ENCODE measurements at places on chromosomes 1 and 21.

DNA sequence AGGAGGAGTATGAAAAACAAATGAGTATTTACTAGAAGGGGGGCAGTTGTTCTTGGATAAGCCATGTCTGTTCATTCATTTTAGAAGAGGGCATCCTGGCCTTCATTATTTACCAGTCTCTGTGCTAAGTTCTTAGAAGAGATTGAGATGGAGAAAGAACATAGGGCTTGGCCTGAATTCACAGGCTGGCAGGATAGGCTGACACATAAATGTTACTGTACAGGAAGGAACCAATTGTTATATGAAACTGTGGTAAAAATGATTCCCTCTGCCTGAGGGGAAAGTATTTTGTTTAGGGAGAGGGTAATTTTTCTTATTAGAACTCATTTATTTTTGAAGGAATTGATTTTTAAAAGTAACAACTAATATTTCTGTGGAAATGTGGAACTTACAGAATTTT is 99.5 kb downstream of the MAN1A2 start:
- no peak for DNase-seq

DNA sequence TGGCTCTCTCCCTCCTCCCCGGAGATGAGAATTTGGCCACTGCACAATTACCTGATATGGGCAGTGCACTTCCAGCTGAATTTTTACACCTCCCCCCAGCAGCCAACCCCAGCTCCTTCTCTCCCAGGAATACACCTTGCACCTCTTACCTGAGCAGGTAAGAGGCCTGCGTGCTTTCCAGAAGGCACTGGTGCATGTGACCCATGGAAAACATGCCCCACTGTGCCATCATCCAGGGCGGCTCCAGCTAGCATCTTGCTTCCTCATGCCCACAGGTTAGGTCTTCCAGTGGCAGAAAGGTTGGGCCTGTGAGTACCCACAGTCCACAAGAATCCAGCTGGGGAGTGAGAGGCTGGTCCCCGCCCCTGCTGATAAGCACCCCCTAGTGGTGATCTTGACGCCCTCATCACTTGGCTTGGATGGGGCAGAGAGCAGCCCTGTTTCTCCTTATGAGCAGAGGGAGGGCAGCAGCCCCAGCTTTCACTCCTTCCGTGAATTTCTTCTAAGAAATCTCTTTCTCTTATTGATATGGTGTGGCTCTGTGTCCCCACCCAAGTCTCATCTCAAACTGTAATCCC is 57.8 kb downstream of the EDARADD start:
- DNase-seq = no peak

DNA sequence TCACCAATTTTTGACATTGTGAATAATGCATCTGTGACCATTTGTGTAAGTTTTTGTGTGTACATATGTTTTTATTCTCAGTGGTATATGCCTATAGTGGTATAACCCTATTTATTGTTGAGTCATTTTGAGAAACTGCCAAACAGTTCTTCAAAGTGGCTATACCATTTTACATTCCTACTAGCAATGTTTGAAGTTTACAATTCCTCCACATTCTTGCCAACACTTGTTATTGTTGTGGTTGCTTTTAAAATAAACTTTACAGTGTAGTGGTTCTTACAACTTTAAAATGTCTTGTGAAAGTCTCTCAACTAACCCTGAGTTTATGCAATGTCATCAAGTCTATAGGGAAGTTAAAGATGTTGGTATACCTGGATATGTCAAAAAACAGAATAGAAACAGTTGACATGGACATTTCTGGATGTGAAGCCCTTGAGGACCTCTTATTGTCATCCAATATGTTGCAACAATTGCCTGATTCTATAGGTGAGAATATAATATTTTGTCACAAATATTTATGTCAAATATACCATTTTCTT is 219.4 kb downstream of the LRRC40 start:
- DNase-seq = no peak

DNA sequence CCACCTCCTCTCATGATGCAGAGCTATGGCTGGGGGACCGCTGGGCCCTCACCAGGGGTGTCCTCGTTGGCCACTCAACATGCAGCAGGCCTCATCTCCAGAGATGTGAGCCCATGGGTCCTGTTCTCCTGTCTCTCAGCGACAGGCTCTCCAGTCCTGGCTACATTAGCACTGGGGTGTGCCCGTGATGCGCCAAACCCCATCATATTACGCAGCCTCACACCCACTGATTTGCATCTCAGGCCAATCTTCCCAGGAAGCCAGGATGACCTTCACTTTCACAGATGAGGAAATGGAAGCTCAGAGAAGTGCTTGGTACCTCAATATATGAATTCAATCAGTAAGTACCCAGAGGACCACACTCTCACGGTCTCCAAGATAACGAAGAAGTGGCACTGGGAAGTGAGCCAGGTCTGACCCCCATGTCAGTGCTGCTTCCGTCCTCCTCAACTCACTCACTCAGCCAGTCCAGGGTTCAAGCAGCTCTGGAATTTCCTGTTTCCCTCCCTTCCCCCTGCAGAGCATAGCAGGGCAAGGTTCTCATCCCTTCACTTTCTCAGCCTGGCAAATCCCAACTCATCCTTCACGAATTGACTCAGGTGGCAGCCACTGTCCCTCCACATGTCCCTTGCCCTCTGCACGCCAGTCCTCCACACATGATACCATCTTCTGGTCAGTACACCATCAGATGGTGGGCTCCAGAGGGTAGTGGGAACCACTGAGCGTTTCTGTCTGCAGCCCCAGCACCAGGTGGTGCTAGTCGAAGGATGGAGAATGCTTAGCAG is 28.9 kb upstream of the EVA1B start:
- DNase-seq = no peak

- DNase-seq = no peak
These were observed 57.7 kb downstream of the ZC3H11B start for GRCh38 chr1:219555031-219555692.

DNA sequence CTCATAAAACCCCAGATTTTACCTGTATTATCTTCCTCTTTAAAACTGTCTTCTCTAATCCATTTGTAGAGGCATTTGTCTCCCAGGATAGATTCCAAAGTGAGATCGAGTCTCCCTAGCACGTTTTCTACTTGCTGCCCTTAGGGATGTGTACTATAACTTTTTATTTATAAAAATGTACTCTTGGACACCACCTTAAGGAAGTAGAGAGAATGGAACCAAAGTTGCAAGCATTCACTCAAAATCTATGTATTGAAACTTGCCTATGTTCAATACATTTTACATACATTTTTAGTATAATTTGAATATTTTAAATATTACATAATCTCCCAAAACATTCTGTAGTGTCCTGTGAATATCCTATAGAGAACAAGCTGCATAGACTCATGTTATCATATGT is 842 bp upstream of the SPRR2A start:
- DNase-seq = no peak

GRCh38 chr1:172286629-172287076 is 133.8 kb upstream of the C1orf105 start:
- DNase-seq = no peak

- DNase-seq = no peak
These were observed 9.2 kb downstream of the SLC2A1 start for GRCh38 chr1:42949312-42950115.

DNA sequence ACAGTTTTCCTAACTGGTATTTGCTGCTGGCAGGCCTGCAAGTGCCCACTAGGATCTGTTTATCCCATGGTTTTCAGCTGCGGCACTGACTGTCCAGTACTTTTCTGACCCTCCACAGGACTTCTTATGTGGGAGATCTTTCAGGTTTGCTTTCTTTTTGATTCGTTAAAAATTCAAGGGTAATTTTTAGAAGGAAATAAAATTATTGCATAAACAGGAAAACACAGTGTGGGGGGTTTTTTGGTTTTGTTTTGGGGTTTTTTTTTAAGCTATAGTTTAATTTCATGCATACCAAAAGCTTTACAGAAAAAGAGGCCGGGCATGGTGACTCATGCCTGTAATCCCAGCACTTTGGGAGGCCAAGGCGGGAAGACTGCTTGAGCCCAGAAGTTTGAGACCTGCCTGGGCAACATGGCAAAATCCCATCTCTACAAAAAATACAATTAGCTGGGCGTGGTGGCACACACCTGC is 3.6 kb downstream of the NIBAN1 start:
- DNase-seq = no peak

- peak; percentile 73 for DNase-seq
These were observed 128.6 kb downstream of the LHX4 start for GRCh38 chr1:180358649-180359048.

DNA sequence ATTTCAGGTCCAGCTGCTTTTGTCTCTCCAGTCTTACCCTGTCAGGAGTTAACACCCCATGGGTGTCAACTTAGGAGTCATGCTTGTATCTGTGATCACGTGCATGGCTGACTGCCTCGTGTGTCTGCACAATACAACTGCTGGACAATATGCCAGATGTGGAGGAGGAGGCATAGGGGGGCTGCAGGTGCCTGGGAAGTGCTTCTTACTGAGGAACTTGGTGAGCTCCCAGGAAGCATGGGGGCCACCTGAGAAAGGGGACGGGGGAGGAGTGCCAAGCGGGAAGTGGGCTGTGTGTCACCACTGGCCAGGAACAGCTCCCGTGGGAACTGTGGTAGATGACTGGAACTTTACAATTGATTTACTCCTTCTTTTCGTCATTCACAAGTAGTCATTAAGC is 9.5 kb downstream of the RHEX start:
- no peak for DNase-seq

GRCh38 chr1:226863446-226863845 is 7.0 kb upstream of the PSEN2 start:
- no peak for DNase-seq

DNA sequence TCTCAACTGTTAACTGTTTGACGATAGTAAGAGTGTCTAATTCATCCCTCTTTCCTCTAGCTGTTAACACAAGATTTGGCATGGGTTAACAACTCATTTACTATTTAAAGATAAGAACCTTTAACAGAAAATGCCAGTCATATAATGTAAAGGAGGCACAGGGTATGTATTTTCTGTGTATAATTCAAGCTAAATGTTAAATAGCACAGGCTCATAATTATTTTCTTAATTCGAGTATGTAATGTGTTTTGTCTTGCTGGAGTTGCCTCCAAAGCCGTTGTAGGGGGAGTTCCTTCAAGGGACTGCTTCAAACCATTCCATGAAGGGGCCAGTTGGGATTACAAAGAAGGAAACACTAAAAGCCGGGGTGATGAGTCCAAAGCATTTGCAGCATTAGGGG is 111.5 kb downstream of the NCAM2 start:
- DNase-seq = no peak

All from DMS 273 treated with DMSO at 0.1 percent for 48 hours (cell line).